ENCODE measurements at places on chromosomes 1 and 21. TPM values are rescaled to one million over a fixed set of nuclear protein-coding genes. Genes with fewer than 3 reads are reported as not detected.

ETNK2 gene
- 9.8 TPM for polyA plus RNA-seq

ZMYM4 gene
- polyA plus RNA-seq, result 17.3 TPM

ATXN7L2 gene
- 19.6 TPM for polyA plus RNA-seq

DNA sequence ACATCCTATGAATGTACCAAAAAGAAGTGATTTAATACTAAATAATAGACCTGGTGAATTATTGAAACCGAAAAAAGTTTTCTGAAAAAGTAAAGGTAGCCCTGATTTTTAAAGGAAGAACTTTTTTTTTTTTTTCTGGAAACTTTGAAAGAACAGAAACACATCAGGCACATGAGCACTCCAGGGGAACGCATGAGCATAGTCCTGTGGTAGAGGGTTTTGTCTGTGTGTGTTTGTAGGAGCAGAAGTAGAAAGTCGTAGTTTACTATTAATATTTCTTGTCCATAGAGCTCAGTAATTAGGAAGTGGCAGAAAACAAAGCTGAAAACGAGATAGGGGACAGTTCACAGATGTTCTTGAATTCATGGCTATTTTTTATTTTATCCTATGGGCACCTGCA, 1175.9 kb upstream of the B3GALT2 start:
- no peak for DNase-seq

DNA sequence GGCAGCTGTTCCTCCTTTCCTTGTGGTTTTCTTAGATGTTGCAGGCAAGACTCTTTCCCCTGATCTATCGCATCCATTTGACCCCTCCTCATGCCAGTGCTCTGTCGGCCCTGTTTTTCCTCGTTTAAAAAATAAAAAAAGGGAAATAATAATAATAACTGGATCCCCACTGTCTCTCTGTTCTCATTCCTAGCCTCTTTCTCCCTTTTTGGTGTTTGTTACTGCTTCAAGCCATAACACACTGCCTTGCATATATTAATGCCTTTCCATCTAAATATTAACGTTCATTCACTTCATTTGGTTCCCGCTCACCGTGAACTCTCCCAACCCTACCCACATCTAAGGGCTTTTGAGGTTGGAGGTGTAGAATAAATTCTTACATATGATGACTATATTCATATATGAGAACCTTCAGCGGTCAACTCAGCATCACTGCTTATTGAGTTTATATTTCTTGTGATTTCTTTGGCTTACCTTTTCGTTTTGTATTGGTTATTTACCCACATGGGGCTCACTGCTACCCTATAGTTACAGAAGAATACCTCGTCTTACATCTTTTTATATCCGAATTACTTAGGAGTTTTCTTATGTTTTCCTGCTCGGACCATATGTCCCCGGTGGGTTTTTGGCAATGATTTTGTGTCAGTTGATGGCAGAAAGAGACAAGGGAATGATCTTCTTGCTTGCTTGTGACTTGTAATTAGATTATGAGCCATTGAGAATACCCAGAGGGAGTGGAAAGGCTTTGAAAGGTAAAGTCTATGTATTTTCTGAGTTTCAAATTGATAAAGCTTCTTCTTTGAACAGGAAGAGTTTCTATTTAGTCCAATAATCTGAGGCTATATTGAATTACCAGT, 805 bp downstream of the ATG4C start:
- DNase-seq, result no peak

- DNase-seq, result no peak
Measured at GRCh38 chr1:177969825-177970371, at the start of gene SEC16B. Gene SEC16B (minus strand): TSS chr1:177970058. CDS start chr1:177967981, 2,077 bp downstream.

DNA sequence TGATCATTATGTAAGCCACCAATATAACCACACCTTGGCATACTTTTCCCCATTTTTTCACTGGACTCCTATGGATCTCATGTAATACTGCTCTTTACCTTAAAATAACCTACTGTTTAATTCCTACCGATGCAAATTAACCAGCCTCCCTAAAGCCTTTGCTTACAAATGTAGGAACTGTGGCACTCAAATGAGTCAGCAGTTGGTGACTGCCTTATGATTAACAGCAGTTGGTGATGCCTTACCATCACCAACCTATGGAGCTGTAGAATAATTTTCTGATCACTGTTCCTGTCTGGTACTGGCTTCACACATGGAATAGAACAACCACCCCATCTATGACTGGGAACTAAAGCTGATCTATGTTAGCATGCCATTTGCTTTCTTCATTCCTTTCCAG, 7.8 kb upstream of the NUDT17 start:
- DNase-seq, result no peak

GRCh38 chr1:192002063-192002462, 156.2 kb upstream of the RGS18 start:
- no peak for DNase-seq

- no peak for DNase-seq
Measured at GRCh38 chr1:54390655-54391054, 15.5 kb downstream of the SSBP3 start.

Measured in thymus (tissue), 14 donors.